Activated T-helper 1 cell treated with anti-CD3 and anti-CD28 coated beads, Interleukin-2, amount 50 U/mL, for 16 hours (primary cell): ENCODE measurements at places on chromosomes 12 and 14.

DNA sequence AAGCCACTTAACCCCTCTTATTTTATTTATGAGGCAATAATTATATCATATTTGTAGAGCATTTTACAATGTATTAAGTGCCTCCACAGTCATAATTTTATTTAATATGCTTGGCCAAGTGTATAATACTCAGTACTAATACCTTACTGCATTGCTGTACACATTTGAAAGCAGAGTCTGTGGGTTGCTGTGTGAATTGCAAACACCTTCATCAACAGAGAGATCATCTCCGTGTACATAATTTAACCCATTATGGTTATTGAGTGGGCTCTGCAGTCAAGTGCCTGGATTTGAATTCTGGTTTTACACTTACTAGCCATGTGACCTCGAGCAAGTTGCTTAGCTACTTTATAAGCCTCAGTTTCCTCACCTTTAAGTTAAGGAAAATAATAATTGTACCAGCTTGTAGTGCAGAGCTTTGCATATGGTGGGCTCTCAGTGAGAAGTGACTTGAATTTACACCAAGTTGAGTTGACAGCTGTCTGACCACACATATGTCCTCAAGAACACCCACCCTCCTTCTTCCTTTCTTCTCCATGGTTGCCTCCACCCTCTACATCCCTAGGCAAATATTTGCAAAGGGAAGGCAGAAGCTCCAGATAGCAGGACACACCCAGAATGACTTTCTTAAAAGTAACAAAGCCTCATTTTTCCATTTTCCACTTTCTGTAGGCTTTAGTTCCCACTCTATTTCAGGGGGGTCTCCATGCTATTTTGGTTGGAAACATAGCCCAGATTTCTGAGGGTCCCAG is 12.3 kb downstream of the CRACR2A start:
- DNase-seq = no peak

DNA sequence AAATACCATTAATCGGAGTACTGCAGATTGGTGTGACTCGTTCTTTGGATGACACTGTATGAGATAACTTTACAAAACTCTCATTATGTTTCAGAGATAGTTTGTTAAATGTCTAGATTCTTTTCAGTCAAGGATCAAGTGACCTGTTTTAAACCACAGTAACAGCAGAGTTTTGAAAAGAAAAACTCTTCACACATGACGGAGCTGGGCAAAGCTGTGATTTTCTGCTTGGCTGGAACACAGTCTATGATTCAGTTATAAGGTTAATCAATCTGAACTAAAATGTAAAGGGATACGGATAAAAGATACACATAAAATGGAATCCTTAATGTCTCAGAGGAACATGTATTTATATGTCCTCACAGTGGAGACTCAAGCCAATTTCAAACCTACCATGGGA is 573.2 kb downstream of the PRKD1 start:
- no peak for DNase-seq

- DNase-seq = no peak
Observed at GRCh38 chr14:67515386-67516079, 17.6 kb upstream of the PLEKHH1 start.

GRCh38 chr14:61568572-61569011 is 126.7 kb upstream of the HIF1A start:
- peak; percentile 23 for DNase-seq

- DNase-seq = no peak
Observed at GRCh38 chr12:90287585-90287984, 578.9 kb upstream of the ATP2B1 start.

DNA sequence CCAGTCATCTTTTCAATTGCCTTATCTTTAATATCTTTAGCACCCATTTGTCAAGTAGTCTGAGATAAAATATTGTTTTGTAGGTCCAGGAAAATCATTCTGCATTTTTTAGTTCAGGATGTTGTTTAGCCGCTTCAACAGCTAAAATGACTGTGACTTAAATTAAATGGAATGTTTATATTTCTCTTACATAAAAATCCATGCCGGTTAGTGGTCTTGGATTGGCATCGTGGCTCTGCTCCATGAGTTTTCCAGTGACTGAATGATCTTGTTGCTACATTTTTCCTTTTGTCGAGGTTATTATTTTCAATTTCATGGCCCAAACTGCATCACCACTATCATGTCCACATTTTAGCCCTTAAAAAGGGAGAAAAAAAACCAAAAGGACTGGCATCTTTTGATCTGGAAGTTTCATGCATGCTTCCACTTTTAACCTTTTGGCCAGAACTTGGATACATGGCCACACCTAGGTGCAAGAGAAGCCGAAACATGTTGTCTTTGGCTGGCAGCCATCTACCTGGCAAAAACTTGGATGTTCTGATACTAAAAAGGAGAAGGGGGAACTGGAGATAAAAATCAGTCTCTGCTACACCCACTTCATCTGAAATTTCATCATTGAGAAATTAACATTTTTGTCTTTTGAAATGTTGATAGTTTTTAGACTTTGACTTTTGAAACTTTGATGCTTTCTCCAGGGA is 142.4 kb downstream of the OTOGL start:
- DNase-seq = no peak

GRCh38 chr12:114926341-114926740 is 242.4 kb upstream of the TBX3 start:
- DNase-seq = no peak

GRCh38 chr14:51981218-51981854 is 8.0 kb upstream of the RTRAF start:
- no peak for DNase-seq

GRCh38 chr12:116955382-116956021 is 44.8 kb downstream of the FBXW8 start:
- DNase-seq = no peak

DNA sequence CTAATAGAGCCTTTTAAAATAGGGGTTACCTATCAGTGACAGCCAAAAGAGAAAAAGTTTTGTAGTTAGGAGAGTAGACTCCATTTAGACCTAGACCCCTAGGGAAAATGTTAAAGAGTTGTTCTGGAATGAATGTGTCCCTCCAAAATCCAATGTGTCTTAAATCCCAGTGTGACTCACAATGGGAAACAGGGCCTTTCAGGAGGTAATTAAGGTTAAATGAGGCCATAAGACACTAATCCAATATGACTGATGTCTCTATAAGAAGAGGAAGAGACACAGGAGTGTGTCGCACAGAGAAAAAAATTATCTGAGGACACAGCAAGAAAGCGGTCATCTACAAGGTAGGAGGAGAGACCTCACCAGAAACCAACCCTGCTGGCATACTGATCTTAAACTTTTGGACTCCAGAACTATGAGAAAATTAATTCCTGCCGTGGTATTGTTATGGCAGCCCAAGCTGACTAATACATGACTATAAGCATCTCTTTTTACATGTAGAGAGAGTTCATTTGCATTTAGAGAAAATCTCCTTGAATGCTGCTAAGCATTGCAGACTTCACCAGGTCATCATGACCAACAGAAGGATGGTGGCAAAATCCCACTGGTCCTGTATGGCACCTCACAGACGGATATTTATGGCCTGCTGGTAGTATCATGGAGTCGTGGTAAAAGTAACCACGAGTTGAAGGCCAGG is 259.6 kb upstream of the TMTC1 start:
- no peak for DNase-seq

- no peak for DNase-seq
Observed at GRCh38 chr12:94555687-94556086, 94.7 kb downstream of the TMCC3 start.

- no peak for DNase-seq
Observed at GRCh38 chr14:101845896-101846295, 84.4 kb downstream of the PPP2R5C start.

- DNase-seq = no peak
Observed at GRCh38 chr14:55654243-55654642, 74.2 kb downstream of the KTN1 start.

GRCh38 chr14:104882991-104883660 is 18.1 kb downstream of the CEP170B start:
- no peak for DNase-seq

GRCh38 chr14:61444215-61444768 is 122.9 kb downstream of the PRKCH start:
- DNase-seq = peak; percentile 29

GRCh38 chr14:41609704-41610183 is 3.1 kb downstream of the LRFN5 start:
- no peak for DNase-seq

DNA sequence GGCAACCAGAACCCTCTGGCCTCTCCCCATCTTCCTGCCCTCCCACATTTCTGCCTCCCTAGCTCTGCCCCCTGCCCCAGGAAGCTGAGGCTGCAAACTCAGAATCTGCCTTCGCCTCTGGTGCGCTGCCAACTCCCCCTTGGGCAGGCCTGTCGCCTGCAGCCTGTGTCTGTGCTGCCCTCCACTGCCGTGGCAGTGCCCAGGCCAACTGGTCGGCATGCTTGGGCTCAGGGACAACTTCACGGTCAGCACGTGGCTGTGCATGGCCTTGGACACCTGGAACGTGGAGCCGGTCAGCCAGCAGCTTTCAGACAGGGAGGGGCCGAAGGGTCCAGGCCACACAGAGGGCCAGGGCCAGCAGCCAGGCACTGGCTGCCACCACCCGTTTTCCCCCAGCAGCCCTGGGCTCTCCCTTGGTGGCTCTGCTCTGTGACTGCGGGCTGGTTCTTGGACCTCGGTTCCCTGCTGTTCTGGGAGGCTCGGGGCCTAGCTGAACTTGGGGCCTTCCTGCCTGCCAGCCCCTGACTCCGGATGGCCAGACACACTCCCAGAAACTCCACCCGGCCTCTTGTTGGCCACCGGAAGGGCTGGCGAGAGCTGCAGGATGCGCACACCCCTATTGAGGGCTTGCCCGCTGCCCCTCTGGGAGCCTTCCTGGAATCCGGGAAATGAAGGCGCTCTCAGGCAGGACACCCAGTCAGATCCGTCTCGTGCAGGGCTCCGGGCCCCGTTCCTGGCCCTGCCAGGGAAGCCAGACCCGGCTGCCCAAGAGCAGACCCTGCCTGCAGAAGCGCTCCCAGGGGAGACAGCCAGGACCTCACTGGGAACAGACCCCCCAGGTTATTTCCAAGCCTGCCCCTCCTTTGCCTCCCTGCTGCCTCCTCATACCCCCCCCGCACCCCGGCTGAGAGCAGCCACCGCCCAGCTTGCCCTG is 34.2 kb upstream of the PPP1R13B start:
- no peak for DNase-seq

DNA sequence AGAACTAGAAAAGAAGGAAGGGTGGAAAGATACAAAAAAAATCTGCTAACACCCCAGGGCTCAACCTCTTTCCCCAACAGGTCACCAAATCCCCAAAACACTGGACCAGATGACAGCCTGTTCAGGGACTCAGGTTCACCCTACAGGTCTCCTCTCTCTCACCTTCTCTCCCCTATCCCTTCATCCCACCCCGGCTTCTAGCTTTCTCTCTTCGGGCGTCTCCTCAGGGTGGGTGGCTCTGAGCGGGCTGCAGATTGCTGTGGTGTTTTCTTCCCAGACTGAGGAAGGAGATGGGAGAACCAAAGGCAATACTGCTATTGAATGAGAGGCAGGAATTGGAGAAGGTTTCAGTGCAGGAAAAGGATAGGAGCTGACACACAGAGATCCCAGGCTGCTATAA is 39.3 kb downstream of the ANO2 start:
- no peak for DNase-seq

DNA sequence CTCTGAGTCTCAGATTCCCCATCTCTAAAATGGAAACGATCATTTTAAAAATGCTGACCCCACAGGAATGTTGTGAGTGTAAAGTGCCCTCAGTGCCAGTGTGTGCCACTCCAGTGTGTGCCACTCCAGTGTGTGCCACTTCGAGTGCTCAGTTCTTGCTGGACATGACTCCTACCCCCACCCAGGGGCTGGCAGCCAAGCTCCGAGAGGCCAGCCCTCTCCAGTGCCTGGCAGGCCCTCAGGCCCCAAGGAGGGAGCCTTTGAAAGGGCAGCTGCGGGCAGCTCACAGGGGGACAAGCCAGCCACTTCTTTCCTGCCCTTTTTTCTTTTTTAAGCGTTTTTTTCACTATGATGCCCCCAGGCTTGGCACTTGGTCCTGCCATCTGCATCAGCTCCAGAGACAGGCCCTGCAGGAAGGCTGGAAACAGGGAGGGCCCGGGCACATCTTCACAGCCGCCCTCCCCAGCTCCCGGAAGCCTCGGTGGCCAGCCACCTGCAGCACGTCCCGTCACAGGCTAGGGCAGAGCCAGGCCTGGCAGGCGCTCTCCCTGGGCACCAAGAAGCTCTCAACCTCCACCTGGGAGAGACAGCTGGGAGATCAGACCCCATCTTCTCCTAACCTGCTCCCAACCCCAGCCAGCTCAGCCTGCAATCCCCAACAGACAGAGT is 29.8 kb downstream of the NCOR2 start:
- no peak for DNase-seq

DNA sequence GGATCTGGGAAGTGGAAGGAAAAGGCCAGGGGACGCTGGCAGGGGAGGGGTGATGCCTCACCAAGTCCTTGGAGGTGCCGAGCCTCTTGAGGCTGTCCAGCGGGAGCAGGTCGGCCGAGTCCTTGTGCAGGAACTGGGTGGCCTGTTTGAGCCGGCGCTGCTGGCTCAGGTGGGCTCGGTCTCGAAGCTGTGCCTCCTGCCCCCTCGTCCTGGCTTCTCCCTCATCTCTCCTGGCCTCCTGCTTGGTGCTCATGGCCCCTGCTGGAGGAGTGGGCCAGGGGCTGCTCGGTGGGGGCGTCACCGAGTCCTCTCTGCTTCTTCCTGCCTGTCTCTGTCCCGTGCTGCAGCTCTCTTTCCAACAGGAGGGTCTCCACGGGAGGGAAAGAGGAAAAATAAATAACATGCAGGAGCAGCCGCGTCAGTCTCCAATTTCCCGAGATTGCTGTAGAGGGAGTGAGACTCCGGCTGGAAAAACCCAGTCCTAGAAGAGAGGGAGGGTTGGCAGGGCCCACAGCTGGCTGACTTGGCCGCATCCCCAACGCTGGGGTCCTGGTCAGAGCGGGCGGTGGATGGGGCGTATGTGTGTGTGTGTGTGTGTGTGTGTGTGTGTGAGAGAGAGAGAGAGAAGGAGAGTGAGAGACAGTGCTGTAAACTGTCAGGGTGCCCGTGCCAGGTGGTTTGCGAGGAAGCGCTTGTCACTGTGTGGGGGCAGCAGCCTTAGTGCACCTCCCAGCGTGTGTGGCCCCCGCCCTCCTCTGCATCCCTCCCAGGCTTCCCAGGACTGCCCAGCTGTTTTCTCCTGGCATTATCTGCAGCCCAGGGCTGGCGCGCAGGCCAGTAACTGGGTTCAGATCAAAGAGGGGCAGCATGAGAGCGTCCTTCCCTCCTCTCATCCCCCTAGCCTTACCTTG is at the start of gene NRIP2:
NRIP2 (minus strand) TSS at position 455 of the 911 bp plus-strand sequence; CDS start at position 403, 52 bp downstream.
- no peak for DNase-seq
